Stromal cell of bone marrow (primary cell): ENCODE measurements at places on chromosomes 7 and 10.

DNA sequence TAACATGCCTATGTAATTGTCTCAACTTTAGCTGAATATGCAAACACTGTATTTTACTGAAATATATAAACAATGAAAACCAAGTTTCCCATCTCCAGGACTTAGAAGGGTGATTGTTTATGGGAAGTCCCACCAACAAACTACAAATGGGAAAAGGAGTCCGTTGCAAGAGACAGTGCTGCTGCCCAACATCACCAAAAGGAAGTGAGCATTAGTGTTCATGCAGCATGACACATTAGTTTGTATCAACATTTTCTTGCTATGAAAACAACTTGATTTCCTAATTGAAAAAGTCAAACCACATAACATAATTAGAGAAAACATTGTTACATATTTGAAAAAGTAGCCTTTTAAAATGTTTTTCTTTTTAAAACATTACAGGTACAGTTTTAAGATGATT is 138.5 kb downstream of the ZNF438 start:
- DNase-seq = no peak

GRCh38 chr7:229184-229964 is 37.0 kb downstream of the FAM20C start:
- peak; percentile 86 for DNase-seq

GRCh38 chr7:18960725-18961124 is 156.7 kb downstream of the TWIST1 start:
- no peak for DNase-seq

GRCh38 chr10:50470345-50470744 is 153.4 kb downstream of the SGMS1 start:
- DNase-seq = no peak

DNA sequence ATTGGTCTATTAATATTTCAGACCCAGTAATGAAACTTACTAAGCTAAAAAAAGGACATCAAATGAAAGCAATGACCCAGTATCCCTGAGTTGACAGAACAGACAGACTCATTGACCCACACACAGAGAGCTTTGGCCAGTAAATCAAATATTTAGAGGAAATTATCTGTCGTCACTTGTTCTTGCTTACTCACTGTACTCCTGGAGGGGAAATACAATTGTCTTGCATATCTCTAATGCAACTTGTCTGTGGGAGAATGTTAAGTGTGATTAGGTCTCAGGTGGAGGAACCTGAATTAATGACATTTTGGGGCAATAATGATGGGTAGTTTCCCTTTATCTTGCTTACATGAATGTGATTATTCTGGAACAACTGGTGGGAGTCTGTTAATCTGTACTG is 80.4 kb downstream of the CUBN start:
- DNase-seq = no peak

GRCh38 chr10:16491933-16492332 is 29.7 kb downstream of the C1QL3 start:
- DNase-seq = no peak

DNA sequence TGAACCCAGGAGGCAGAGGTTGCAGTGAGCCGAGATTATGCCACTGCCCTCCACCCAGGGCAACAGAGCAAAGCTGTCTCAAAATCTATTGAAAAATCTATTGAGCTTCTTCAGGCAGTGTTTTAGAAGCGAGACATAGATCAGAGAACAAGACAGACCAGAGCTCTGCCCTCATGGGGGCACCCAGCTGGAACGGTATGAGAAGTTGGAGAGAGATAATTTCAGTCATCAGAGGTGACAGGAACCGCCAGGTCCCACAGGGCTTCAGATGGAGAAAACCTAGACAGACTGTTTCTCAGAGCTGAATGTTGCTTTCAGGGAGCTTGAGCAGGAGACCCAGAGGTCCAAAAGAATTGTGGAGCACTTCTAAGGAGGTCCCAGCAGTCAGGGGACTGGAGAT is 14.2 kb upstream of the GTF2IRD1 start:
- DNase-seq = no peak

- DNase-seq = no peak
These were observed 127.4 kb upstream of the FAM20C start for GRCh38 chr7:64916-65341.

DNA sequence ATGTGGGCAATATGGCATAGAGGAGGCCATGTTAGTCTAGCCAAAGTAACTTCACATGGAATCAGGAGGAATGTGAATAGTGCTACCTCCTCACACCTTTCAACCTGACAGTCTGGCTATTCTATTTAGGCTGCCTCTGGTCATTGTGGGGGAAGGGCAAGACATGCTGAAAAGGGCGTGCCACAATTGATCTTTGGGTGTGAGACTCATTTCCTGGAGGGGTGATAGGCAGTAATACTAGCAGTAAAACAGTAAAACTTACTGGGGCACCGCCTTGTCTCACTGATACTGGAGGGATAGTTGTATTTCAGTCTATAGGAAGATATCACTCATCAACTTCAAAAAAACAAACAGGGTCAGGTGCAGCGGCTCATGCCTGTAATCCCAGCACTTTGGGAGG is 88.7 kb downstream of the TMEM168 start:
- no peak for DNase-seq

- no peak for DNase-seq
These were observed 11.9 kb upstream of the HOXA13 start for GRCh38 chr7:27211764-27212204.

- DNase-seq = no peak
These were observed 86.9 kb downstream of the MPP7 start for GRCh38 chr10:28215930-28216329.

- DNase-seq = no peak
These were observed 4.2 kb downstream of the LRRC27 start for GRCh38 chr10:132336064-132336746.

GRCh38 chr10:80567292-80567691 is 29.6 kb downstream of the SH2D4B start:
- no peak for DNase-seq

DNA sequence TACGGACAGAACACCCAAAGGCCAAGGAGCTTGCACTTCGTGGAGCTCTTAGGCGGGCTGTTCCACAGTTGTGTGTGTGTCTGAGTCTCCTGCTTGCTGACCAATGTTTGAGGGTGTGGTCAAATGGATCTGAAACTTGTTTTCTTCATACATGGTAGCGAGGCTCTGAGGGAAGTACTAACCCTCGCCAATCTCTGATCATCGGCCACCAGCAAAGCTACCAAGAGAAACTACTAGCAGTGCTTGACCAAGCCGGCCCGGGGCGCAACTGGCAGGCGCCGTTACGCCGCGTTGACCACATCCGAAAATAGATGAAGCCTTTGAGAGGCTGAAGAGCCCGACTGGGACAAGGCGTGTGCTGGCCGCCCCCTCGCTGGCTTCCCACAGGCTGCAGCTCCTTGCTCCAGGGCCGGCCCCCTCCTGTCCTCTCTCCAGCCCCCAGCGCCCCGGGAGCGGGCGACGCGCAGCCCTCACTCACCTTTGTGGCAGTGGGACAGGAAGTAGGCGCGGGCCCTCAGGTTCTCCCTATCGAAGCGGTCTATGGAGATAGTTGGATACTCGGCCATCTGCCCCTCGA is 384 bp downstream of the DCLRE1C start:
- peak; percentile 57 for DNase-seq

- DNase-seq = no peak
These were observed 6.5 kb downstream of the PRSS2 start for GRCh38 chr7:142777318-142777717.

- DNase-seq = no peak
These were observed 1061.4 kb downstream of the TYW1 start for GRCh38 chr7:68058014-68058413.

DNA sequence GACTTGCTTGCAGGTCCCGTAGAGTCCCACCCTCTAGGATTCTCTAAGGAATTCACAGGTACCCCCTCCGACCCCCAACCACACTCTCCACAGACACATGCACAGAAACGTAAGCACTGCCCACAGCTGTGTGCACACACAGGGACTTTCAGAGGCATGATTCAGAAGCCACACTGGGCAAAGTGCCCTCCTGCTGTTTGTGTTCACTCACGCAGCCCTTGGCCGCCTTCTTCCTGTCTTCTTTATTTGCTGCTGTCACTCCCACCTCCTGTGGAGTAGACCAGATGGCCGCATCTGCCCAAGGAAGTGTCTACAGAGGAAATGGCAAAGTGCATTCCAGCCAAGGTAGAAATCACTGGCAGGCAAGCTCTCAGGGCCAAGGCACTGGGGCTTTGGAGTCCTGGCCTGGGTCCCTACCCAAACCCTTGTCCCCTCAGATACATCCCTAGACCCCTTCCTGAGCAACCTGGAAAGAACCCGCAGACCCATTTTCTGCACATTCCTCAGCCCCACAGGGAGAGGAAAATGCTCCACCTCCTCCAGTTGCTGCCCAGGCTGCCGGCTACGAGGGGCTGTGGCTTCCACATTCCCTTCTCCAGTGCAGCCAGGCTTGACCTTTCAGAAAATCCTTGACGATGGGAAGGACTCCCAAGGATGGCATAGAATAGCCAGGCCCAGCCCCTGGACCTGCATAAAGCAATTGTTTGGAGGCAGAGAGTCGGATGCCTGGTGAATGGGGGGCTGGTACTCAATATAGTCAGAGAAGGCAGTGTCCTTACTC is 21.6 kb upstream of the GIMAP8 start:
- peak; percentile 60 for DNase-seq

GRCh38 chr7:116317907-116318306 is 107.6 kb downstream of the TES start:
- DNase-seq = no peak

- DNase-seq = no peak
These were observed 24.7 kb downstream of the FGFR2 start for GRCh38 chr10:121573538-121573941.

GRCh38 chr10:106722524-106722923 is 442.0 kb downstream of the SORCS1 start:
- DNase-seq = no peak
